ENCODE measurements at places on chromosomes 6 and 20. TPM values are rescaled to one million over a fixed set of nuclear protein-coding genes. Genes with fewer than 3 reads are reported as not detected.

The FRK gene
- 0.64 TPM for total RNA-seq

The GHRH gene
- total RNA-seq = not detected

The GPSM3 gene
- 18.2 TPM for total RNA-seq

The TMEM170B gene
- 5.6 TPM for total RNA-seq

The SLC35D3 gene
- total RNA-seq = not detected

The LCA5 gene
- 8.2 TPM for total RNA-seq

The HECA gene
- 49.3 TPM for total RNA-seq

The MRAP2 gene
- 9.4 TPM for total RNA-seq

The MCCD1 gene
- not detected for total RNA-seq

The TGM3 gene
- not detected for total RNA-seq

The BPIFB2 gene
- 0.98 TPM for total RNA-seq
